NCI-H345 (cell line): ENCODE measurements at places on chromosomes 3 and 15.

GRCh38 chr3:143242691-143243090, 123.1 kb downstream of the CHST2 start:
- DNase-seq = no peak

GRCh38 chr3:130892759-130893375, 1.0 kb upstream of the ATP2C1 start:
- peak; percentile 72 for DNase-seq

DNA sequence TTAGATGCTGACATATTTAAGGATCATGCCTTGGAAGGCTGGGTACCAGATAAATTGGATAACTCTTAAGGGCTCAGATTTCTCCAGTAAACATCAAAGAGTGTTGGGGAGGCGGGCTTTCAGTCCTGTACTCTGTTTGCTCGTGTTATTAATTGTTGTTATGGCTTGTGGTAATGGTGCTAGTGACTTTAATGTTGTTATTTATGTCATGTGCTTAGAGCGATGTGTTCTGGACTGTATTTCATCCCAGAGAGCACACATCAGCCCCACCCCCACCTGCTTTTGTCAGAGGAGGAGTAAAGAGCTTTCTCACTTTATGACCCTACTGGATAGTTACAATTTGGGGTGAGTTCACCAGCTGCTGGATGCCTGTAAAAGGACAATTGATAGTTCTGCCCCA, 386.3 kb downstream of the EPHB1 start:
- no peak for DNase-seq

GRCh38 chr3:143594206-143594605, 254.1 kb downstream of the SLC9A9 start:
- DNase-seq = no peak

DNA sequence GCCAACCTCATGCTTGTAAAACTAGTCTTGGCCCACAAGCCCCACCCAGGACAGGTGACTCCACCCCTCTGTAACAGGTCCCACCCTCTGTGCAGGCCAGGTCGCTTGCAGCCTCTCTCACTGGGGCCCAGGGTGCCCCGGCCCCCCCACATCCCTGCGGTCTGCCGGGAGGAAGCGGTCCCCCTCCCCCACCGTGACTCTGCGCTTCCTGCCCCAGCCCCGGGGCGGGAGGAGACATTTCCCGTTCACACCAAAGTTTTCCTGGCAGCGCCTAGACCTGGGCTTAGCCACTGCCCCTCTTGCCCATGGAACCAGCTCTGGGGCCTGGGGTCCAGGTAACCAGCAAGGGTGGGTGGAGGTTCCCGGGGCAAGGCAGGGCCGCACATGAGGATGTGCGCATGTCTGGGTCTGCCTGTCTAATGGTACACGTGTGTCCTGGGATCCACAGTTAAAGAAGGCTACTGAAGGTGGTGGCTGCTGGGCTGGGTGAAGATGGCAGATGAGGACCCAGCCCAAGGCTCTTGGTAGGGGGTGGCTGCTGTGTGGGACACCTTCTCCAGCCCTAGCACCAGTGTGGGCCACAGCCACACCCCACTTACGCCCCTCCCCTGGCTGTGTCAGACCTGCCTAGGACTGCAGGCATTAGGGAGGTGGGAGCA, 8.4 kb downstream of the NBEAL2 start:
- no peak for DNase-seq

DNA sequence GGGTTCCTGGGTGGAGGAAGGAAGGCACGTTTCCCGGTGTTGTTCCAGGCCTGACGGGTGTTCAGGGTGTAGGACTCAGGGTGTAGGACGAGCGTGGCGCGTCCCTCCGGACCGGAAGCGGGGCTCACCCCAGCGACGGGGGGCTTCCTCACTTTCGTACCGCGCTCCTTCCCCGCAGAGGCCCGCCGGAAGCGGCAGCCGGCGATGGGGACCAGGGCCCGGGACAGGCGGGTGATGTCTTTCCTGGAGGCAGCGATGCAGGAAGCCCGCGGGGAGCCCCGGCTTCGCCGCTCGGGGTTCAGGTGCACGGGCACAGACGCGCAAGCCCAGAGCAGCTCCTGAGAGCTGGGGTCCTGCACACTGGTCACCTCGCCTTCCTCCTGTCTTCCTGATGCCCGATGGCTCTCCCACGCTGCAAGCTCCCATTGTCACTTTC, 13.4 kb downstream of the FOXL2NB start:
- DNase-seq = no peak

DNA sequence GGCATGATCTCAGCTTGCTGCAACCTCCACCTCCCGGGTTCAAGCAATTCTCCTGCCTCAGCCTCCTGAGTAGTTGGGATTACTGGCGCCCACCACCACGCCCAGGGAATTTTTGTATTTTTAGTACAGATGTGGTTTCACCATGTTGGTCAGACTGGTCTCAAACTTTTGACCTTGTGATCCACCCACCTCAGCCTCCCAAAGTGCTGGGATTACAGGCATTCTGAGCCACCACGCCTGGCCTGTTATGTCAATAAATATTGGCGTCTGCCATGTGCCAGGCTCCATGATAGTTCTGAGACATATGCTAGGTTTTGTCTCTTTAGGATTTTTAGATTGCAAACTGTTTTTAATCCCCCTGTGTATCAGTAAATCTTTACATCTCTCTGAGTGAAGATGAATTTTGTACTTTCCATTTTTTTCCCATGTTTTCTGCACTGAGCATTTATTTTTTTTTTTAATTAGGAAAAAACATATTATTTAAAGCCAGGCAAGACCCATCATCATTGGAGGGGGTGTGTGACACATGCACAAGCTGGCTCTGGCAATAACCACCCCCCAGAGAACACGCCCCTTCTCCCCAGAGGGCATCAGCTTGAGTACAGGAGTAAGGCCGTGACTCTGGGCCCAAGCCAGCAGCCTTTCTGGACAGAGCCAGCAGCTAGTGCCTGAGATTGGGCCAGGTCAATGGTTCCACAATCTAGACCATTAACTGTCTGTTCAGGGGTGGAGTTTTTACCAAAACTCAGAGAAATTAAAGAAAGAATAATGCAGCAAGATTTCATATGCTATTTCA, 51.0 kb upstream of the ATP1B3 start:
- DNase-seq = no peak

- no peak for DNase-seq
Observed at GRCh38 chr3:55066551-55067047, 138.7 kb upstream of the LRTM1 start.

- DNase-seq = no peak
Observed at GRCh38 chr15:80474224-80475215, 70.3 kb downstream of the ARNT2 start.

GRCh38 chr3:111299192-111299615, 227.6 kb downstream of the NECTIN3 start:
- no peak for DNase-seq

DNA sequence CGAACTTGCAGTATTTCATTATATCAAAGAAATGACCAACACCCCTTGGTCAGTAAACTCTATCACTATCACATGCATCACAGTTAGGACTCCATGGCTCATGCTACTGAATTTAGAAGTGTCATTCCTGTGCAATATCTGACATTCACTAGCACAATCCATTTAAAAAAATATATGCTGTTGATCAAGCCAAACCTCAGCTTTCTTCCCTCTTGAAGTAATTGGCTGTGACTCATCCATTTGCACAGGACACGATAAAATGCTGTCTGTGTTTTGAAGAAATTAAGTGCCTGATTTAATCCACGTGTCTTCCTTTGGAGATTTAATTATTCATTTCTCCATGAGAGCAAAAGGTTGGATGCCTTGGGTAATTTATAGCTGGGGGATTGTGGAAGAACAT, 38.9 kb downstream of the CPNE4 start:
- no peak for DNase-seq

DNA sequence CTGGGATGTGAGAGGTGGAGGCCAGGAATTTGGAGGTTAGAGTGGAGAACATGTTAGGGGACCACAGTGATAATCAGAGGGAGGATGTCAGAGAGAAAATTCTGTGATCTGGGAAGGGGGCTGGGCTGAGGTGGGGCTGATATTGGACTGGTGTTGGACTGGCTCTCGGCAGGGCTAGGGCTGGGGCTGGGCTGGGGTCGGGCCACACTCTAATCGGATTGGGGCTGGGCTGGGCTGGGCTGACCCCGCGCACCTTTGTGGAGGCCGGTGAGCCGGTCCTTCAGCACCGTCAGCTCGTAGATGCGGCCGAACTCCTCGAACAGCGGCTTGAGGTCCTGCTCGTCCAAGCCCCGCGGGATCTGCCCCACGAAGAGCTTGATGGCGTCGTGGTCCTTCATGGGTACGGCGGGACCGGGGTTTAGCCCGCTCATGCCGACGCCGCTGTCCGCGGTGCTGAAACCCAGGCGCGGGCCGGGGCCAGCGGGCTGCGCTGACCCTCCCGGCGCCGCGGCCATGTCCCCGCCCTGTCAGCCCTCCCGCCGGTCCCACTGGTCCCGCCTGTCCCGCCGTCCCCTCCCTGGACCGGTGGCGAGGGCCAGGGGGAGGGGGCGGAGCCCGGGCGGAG, 485 bp downstream of the CELF6 start:
- no peak for DNase-seq

DNA sequence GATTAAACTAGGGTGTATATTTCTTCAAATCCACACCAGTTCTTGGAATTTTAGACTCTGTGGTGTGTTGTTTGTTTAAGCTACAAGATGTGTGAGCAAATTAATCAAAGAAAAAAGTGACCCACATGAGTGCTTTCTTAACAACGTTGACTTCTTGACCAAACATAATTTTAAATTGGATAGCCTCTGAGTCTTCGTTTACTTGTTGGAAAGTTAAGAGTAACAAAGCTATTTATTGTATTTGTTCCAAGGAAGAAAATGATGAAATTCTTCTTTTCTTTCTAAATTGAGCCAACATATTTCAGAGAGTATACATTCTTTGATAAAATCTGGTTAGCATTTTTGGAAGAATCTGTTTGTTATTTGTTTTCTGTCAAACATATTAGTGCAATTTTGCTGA, 99.9 kb upstream of the IGSF10 start:
- no peak for DNase-seq

DNA sequence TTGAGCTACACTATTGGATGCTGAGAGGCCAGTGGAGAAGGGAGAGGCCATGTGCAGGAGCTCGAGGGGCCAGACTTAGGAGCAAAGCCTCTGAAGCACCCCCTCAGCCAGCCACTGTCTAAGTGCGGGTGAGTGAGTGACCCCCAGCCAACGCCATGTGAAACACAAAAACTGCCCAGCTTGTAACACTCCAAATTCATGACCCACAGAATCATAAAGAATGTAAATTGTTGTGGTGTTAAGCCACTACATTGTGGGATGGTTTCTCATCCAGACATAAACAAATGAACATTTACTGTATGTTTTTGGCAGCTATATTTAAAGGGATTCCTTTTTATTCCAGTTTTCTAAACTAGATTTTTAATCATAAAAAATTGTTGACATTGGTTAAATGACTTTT, 27.2 kb upstream of the TMEM158 start:
- no peak for DNase-seq

DNA sequence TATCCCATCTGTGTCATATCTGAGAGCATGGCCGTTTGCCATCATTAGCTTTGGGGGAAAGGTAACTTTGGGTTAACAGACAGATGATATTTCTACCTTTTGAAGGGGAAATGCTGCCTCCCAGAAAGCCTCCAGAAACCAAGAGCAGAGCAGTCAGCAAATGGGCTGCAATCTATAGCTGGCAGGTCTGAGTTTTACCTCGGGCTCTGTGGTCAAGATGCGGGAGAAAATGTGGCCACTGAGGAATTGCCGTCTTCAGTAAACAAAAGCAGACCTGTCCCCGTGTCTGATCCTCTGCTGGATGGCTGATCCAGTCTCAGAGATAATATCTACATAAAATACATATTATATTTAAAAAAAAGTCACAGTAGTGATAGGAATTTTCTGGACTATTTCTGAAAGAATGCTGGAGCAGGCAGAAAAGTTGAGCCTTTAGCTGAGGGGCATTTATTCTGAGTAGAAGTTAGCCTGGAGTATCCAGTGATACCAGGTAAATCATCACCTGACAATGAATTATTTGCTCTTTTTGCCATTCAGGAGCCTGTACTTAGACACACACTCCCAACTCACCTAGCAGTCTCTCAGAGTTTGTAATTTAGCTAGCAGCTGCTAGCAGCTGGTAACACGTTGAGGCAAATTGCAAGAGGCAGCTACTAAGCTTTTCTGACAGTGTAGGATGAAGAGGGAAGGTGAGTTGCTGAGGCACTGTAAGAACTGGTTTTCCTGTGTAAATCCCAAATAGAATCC, 285.3 kb upstream of the RARB start:
- DNase-seq = no peak

- DNase-seq = no peak
Observed at GRCh38 chr3:71395927-71396695, 187.4 kb downstream of the FOXP1 start.

GRCh38 chr3:50381383-50381782, 22.1 kb upstream of the TMEM115 start:
- no peak for DNase-seq

GRCh38 chr3:53495520-53496391, 1.3 kb downstream of the CACNA1D start:
- peak; percentile 47 for DNase-seq

GRCh38 chr3:24185738-24186384, 240.8 kb downstream of the NR1D2 start:
- DNase-seq = peak; percentile 27

GRCh38 chr15:75025107-75025506, 1.7 kb downstream of the PPCDC start:
- no peak for DNase-seq

- no peak for DNase-seq
Observed at GRCh38 chr3:54712539-54712938, 215.3 kb downstream of the LRTM1 start.

GRCh38 chr3:48898383-48899234, at the start of gene SLC25A20:
Gene SLC25A20 (minus strand): TSS chr3:48898882. CDS start chr3:48898794, 88 bp downstream.
- peak; percentile 84 for DNase-seq

DNA sequence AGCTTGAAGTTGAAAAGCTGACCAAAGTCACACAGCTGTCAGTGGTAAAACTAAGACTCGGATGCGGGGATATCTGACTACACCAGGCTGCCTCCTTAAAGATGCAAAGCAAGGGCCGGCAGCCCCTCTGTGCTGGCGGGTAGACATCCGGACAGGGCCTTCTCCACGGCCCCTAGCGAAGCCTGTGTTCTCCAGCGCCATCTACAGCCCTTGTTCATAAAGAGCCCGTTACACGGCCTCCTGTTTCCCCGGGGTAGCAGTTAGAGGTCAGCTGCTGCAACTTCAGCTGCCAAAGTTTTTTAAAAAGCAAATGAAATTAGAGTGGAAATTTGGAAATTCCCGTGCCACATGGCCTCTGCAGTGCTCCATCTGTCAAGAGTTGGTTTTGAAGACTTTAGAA, 383.0 kb downstream of the TBL1XR1 start:
- DNase-seq = no peak

DNA sequence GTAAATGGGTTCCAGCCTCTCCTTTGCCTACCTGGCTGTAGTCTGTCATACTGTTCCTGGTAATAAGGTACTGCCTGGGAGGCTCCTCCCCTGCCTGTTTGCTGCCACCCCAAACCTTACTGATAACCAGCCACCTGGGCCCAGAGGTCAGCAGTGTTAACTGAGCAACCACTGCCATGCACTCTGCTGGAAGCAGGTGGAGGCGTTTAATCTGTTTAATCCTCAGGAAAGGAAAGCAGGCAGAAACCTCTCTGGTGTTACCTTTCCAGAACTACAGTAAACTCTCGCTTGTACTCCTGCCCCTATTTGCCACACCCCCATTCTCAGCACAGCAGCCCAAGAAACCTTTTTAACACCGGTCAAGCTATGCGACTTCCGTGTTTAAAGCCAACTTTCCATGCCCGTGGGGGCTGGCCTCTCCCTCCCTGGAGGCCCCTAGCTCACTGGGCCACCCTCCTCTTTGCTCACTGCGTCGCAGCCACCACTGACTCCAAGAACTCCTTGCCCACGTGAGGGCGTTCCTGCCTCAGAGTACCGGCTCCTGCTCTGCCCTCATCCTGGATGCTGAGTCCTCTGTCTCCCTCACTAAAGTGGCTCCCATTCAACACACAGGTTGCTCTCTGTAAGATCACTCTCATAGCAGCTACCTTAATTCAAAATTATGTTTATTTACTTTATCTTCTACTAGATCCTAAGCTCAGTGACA, 8.3 kb downstream of the BDH1 start:
- DNase-seq = no peak
